Dorsolateral prefrontal cortex (tissue), 122 donors: ENCODE measurements at places on chromosomes 16 and 17. TPM values are rescaled to one million over a fixed set of nuclear protein-coding genes. Genes with fewer than 3 reads are reported as not detected.

KRT24 gene
- not detected for total RNA-seq

GNGT2 gene
- total RNA-seq, result not detected

KIF19 gene
- 12.7 TPM for total RNA-seq

CCL8 gene
- total RNA-seq, result not detected

CYB5D1 gene
- 27.7 TPM for total RNA-seq

CDC6 gene
- total RNA-seq, result 5.1 TPM

TERB1 gene
- 0.53 TPM for total RNA-seq

HOXB4 gene
- not detected for total RNA-seq

CCL7 gene
- not detected for total RNA-seq

DNA sequence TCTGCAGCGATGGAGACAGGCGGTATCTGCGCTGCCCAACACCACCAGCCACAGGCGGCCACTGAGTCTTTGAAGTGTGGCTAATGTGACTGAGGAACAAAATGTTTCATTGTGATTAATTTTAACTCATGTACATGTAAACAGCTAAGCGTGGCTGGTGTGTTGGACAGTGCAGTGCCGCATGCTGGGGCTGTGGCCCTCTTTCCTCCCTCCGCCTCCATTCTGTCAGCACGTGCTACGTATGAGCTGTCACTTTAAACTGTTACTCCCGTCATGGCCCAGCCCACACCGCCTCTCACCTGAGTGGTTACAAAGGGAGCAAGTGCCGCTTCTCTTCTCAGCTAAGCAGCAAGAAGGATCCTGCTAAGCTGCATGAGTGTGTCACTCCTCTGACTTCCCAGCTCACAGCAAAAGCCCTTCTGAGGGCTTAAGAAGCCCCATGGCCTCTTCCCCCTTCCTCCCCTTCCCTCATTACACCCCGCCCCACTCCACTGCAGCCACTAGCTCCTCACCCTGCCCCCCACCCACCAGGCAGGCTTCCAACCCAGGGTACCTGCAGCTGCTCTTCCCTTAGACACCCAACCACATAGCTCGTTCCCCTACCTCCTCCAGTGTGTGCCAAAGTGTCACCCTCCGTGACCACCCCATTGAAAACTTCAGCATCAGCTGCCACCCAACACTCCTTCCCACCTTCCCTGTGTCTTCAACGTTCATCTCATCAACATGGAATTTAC, 15.0 kb downstream of the HASPIN start:
- peak; percentile 60 for DNase-seq

- no peak for DNase-seq
Observed at GRCh38 chr17:80068301-80069222, 32.1 kb downstream of the CCDC40 start.

DNA sequence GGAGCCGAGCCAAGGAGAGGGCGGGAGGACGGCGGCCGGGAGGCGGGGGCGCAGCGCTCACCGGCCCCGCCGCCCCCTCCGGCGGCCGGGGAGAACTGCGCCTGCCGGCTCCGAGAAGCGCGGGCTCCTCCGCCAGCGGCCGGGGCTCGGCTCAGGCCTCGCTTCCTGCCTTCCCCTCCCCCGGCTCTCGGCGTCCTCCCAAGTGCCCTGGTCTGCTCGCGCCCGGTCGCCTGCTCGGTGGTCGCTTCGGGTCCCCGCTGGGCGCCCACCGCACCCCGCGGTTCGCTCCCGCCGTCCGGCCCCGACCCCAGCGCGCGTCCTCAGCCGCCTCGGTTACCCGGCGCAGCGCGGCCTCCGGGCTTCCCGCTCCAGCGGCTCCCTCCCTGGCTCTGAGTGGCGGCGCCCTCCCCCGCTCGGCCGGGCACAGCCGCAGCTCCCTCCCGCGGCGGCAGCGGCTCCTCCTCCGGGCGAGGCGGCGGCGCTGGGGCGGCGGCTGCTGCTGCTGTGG, 313 bp downstream of the UBTF start:
- peak; percentile 75 for DNase-seq

- peak; percentile 87 for DNase-seq
Observed at GRCh38 chr16:74774223-74775139, at the start of gene FA2H. FA2H (minus strand) TSS chr16:74774820; CDS start chr16:74774755, 65 bp downstream.

DNA sequence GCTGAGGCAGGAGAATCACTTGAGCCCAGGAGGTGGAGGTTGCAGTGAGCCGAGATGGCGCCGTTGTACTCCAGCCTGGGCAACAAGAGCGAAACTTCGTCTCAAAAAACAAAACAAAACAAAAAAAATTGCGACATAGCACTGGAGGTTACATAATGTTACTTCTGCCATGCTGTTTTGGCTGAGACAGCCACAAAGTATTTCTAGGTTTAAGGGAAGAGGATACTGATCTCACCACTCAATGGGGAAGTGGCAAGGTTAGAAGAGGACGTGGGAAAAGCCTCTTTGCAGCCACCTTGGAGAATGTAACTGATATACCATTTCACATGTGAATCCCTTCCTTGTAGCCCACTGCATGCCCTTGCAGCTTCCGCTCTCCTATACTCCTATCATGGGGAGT, 131.2 kb upstream of the NLRP1 start:
- DNase-seq, result no peak

- DNase-seq, result peak; percentile 58
Observed at GRCh38 chr16:15509051-15509592, 74.7 kb downstream of the BMERB1 start.

- DNase-seq, result no peak
Observed at GRCh38 chr17:30323895-30324319, 9.9 kb downstream of the TMIGD1 start.

GRCh38 chr16:11583166-11583565, 3.6 kb downstream of the LITAF start:
- no peak for DNase-seq

DNA sequence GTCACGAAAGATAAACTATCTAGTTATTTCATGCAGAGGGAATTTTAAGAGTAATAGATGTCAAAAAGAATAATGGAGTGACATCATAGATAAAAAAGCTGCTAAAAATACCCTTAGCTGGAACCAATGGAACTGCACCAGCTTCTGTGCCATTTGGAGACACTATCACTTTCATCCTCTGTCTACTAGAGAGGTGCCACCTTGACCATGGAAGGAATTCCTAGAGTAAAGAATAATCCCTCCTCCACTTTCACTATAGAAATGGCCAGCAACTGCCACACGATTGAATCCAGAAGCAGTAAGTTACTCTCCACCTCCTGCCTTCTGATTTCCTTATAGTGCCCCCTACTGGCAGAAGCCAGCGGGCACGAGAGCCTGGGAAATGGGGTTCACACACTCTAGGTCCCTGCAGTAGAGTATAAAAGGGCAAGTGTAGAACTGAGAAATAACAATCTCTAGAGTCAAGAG, 2.8 kb upstream of the ALDH3A2 start:
- peak; percentile 39 for DNase-seq

- no peak for DNase-seq
Observed at GRCh38 chr17:46960152-46960551, 18.9 kb downstream of the RPRML start.

DNA sequence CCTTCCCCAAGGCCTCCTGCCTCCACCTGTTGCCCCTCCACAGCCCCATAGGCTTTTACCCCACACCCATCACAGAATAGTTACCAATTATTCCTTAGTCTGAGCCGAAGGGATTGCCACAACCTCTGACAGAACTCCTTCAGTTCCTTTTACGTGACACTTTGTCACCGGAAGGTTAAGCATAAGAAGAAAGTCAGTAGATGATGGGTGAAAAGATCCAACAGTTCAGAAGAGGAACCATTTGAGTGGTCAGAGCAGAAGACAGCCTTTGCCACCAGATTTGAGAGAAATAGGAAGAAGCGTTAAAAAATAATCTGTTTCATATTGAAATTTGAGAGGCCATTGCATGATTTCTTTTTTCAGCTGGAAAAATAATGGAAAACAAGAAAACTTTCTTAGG, 1.2 kb downstream of the SRR start:
- DNase-seq, result no peak

DNA sequence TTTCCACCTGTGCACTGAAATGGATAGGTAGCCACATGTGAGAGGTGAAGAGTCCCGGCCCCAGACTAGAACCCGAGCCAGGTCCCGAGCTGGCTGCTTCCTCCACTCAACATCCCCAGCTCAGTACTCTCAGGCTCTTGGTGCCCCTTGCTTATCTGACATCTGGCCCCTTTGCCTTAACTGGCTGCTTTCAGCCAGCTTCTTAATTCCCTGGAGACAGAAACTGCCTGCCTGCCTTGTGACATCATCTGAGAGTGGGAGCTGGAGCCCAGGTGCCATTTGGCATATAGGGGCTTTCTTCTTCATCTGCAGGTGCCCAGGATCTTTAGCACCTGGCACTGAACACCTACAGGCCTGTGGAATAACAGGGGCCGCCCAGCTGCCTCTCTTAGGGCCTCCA, 8.9 kb downstream of the CHAD start:
- DNase-seq, result no peak

DNA sequence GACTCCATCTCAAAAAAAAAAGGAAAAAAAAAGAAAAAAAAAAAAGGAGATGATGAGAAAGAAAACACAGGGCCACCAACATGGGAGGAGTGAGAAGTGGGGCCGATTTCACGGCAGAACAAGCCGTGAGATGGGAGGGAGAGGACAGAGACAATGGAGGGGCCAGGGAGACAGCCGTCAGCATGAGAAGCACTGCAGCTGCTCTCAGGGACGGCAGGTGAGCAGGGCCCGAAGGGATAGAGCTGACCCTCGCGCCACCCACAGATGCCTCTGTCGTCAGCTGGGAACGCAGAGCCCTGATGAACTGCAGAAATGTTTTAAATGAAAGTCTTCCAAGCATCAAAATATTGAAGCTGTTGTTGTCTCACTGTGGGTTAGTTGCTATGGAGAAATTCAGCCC, 20.3 kb downstream of the PITPNM3 start:
- DNase-seq, result no peak
